ENCODE measurements at places on chromosomes 4 and X. TPM values are rescaled to one million over a fixed set of nuclear protein-coding genes. Genes with fewer than 3 reads are reported as not detected.

Gene GAGE13
- total RNA-seq, result not detected

Gene LRIT3
- total RNA-seq, result 0.08 TPM

Gene SLC6A8
- 44.4 TPM for total RNA-seq

Gene PRSS12
- 0.09 TPM for total RNA-seq

Gene SETD7
- total RNA-seq, result 13.3 TPM

Gene F8A3
- 2.0 TPM for total RNA-seq

Gene ODAPH
- total RNA-seq, result not detected

Gene GPR173
- total RNA-seq, result 0.25 TPM

- DNase-seq, result no peak
Observed at GRCh38 chr4:6270636-6271121, 1.0 kb downstream of the WFS1 start.

DNA sequence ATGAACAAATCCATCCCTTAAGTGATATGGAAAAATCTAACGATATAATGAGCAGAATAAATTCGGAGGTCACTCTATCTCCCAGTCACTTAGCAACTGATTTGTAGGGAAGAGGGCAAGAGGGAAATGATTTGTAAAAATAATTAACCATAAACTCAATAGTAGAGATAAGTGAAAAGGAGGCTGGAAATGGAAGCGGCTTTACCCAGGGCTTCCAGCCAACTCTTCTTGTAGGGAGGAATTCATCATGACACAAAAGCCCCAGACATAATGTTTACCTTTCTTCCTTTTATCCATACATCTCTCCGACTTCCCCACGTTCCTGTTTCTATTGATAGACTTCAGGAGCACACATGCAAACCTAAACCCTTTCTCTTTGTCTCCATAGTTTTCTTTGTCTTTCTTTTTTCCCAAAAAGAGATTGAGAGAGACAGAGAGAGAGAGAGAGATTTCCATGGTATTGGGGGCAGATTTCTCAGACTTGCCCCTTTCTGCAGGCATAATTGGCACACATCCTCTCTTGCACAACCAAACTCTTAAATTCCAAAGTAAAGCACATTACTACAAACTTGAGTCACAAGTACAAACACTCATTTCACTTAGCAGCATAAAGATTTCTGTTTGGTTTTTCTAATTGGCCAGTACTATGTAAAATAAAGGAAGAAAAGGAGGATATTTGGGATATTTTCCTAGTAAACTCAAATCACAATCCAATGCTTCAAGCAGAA is 140.9 kb downstream of the MAPK10 start:
- DNase-seq, result no peak

DNA sequence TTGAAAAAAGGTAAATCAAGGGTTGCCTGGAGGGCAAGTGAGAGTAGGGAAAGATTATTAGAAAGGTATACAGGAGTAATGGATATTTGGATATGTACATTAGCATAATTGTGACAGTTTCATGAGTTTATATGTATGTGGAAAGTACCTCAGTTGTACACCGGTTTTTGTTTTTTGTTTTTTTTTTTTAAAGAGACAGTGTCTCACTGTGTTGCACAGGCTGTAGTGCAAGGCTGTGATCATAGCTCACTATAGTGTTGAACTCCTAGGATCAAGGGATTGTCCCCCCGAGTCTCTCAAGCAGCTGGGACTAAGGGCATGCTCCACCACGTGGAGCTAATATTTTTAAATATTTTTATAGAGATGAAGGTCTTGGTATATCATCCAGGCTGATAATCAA is 15.3 kb upstream of the HPGD start:
- DNase-seq, result no peak

GRCh38 chrX:42759881-42760280 is 18.1 kb downstream of the PPP1R2C start:
- DNase-seq, result no peak

- peak; percentile 34 for DNase-seq
Observed at GRCh38 chrX:7132335-7133049, 15.0 kb upstream of the STS start.

GRCh38 chr4:101102114-101102742 is 245.1 kb downstream of the PPP3CA start:
- no peak for DNase-seq

DNA sequence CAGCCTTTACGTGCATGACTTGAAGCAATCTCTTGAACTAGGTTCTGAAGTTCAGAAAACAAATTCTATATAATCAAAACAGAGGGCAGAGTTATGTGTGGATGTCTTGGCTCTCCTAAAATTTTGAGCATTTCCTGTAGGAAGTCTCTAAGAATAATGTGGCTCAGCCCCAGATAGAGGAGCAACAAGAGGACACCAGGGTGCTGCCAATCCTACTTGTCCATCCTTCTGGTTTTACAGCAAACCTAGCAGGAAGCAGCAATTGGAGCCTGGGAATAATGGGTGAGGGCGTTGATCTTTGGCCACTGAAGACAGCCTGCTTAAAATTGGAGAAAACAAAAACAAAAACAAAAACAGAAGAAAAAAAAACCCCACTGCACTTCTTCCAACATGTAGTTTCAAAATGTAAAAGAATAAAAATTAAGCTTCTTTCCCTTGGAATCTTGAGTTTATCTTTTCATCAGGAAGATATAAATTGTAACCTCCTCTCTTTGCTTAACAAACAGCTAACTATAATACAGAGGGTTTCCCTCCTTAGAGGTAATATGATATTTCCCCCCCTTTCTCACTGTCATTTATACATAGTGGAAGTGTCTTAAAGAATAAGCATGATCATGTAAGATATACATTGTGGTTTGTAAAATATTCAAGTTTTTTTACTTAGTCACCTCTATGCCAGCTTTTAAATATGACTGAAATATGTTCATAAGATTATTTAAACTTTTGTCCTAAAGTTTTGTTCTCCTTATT is 130.6 kb downstream of the FBXO8 start:
- DNase-seq, result no peak

DNA sequence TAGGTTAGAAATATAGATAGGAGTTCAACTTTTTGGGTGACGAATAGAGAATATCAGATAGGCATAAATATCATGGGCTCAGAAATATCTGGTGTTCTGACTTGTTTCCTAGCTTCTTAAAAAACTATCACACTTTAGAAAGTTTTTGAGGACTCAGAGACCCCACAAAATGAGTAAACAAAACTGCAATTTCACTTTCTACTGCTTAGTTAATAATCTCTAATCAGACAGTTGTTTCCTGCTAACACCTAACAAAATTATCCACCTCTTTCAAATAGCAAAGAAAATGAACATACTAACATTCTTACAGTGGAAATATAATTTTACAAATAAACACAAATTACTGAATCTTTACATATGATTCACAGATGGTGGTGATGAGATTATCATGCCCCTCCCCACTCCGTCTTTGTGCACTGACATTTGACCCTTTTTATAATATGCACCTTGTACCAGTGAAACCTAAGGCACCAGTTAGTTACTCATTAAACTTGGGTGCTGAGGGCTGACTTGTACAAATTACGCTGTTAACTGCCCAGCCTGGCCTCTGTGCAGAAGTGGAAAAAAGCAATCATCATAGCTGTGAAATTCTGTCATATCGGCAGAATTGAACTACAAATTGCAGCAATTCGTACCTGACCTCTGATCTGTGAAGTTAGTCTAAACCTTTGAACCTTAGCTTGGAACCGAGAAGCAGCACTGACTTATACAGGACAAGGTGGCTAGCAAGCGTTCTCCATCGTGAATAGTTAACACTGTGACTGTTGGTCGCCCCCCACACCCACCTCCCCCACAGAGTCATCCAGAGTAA is 138.7 kb downstream of the CHRNA9 start:
- DNase-seq, result no peak

DNA sequence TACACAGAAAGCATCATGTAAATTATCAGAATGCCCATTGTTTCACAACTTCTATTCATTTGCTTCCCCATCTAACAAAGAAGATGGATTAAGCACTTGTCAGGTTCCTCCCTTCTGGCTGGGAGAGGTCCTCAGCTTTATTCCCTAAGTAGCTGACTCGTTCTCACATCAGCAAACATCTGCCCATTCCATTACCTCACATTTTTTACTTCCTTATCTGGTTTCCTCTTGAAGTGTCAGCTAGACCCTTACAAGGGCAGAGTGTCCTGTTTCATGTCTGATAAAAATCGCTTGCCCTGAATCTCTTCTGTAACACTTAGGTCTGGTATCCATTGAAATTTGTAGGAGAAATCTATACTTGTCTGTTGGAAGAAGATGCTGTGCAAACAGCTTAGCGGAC is 34.7 kb downstream of the TMPRSS11A start:
- DNase-seq, result no peak

DNA sequence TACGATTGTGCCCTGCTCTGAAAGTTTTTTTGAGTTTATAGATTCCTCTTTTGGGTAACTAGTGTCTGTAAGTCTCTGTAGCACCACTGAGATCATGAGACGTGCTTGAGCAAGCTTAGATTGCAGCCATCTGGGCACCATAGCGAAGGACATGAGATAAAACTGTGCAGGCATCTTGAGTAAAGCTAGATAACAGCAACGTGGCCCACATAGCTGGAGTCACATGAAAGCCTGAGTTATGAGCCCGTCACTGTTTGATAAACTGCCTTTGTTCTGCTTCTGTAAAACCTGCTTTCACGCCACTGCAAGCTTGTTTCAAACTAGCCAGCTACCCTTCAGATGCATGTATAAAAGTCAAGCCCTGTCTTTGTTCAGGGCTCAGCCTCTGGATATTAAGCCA is 359.1 kb upstream of the CXorf51A start:
- no peak for DNase-seq

DNA sequence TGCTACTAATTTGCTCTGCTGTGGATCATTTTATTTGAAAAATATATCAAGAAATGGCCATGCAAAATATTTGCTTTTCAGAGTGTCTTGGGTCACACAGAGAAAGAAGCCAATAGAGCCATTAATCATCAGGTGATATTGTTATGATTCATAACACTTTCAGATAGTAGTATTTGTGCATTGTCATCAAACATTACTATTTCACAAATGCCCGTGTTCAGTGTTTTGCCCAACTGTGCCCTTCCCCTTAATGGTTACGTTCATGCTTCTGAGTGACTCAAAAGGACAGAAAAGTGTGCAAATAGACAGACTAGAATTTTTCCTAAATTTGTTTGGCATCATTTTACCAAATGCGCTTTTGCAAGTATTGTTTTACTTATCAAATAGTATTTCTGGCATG is 46.5 kb downstream of the PHOX2B start:
- DNase-seq, result no peak

GRCh38 chr4:25481648-25482047 is 104.6 kb downstream of the ANAPC4 start:
- no peak for DNase-seq

DNA sequence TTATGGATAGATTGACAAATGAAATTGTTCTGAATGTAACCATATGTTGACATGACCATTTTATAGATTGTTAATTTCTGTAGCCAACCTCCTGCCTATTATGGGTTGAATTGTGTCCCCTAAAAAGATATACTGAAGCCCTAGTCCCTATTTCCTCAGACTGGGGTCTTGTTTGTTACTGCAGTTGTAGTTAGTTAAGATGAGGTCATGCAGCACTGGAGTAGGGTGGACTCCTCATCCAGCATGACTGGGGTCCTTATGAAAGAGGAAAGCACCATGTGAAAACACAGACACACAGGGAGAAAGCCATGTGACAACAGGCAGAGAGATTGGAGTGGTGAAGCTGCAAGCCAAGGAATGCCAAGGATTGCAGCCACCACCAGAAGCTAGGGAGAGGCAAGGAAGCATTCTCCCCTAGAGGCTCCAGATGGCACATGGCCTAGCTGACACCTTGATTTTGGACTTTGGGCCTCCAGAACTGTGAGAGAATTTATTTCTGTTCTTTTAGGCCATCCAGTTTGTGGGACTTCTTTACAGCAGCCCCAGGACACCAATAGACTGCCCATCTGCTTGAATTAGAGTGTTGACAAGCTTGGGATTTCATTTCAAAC is 14.0 kb downstream of the MTM1 start:
- DNase-seq, result no peak

DNA sequence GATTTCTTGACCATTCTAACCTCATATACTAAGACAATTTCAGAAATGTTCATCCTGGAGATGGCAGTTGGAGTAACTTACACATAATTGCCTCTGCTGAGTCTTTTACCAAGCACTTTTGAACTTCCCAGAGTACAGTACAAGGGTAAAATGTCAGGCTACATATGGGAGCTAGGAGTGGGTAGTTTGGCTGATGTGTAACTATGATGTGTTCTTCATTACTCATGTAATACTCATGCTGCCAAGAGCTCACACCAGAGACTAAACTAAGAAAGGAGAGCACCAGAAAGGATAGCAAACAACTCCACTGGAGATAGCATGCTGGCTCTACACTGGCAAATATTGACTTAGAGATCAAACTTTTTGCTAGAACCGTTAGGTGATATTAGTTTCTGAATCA is 194.0 kb downstream of the PDGFRA start:
- no peak for DNase-seq

- DNase-seq, result no peak
Observed at GRCh38 chrX:38578167-38578566, 16.8 kb downstream of the TSPAN7 start.

GRCh38 chr4:107423677-107424405 is 296.2 kb downstream of the PAPSS1 start:
- DNase-seq, result no peak

- DNase-seq, result no peak
Observed at GRCh38 chr4:128450326-128451120, 162.9 kb upstream of the PGRMC2 start.

GRCh38 chrX:9670136-9670814 is 95.4 kb downstream of the GPR143 start:
- no peak for DNase-seq

GRCh38 chr4:104447294-104447693 is 47.4 kb downstream of the CXXC4 start:
- no peak for DNase-seq

- DNase-seq, result no peak
Observed at GRCh38 chr4:141705048-141705746, 68.8 kb downstream of the IL15 start.

DNA sequence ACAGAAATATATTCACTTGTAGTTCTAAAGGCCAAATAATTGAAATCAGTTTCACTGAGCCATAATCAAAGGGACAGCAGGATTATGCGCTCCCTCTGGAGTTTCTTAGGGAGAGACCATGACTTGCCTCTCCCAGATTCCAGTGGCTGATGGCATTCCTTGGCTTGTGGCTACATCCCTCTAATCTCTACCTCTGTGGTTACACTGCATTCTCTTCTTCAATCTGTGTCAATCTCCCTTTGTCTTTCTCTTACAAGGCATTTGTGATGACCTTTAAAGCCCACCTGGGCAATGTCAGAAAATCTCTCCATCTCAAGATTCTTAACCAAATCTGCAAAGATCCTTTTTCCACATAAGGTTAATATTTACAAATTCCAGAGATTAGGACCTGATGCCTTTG is 260.2 kb downstream of the UNC5C start:
- DNase-seq, result no peak

All from liver (tissue), 10 donors.